ENCODE measurements at places on chromosomes 3 and 15.

- no peak for DNase-seq
These were observed 2.7 kb upstream of the FNDC3B start for GRCh38 chr3:172036541-172037215.

DNA sequence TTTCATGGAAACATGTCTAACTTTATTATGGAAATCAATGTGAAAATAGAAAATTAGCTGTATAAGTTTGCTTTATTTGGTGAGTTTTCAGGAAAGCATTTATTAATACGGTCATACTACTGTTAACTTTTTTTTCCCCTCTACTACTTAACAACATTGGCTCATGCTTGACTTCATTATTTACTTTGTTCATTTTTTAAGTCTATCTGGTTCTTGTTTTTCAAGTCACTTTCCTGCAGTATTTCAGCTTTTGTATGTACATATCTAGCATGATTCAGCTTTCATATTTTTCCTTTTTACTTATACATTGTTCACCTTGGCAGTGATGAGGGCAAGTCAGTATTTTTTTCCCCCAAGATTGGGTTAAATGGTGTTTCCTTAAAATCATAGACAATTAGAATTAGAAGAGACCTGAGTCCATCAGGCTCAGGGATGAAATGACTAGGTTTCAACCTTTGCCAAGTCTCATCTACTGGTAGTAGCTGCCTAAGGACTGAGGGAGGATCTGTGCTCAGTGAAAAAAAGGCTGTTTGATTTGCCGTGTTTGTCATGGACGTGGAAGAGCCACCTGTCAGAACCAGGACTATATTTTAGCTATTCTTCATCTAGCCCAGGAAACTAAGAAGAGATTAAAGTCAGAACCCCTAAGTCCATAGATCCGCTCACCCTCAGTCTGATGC, 15.4 kb downstream of the TMOD3 start:
- no peak for DNase-seq

GRCh38 chr15:90869601-90870353, 1.4 kb downstream of the FURIN start:
- no peak for DNase-seq

- DNase-seq, result no peak
These were observed 330.5 kb upstream of the CTDSPL start for GRCh38 chr3:37531066-37531720.

DNA sequence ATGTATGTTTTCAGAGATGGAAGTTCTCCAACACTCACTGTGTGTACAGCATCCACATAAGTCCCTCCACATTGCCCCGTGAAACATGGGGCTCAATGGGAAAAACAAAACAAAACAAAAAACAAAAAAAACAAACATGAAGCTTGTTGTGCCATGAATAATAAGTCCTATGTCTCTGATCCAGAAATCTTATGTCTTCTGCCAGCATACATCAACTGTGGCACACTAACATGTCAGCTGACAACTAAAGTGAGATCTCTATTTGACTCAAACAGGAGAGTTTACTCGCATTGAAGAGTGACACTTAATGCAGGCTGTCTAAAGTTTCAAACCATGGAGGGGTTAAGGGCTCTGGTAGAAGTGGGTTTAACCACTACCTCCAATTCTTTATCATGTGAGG, 180.2 kb upstream of the ROBO1 start:
- no peak for DNase-seq
